CD4-positive, alpha-beta T cell treated with Interleukin-10 for 1 hour (primary cell): ENCODE measurements at places on chromosomes 2 and 18.
A peak's percentile ranks its signal among the peaks of the same experiment; 100 is the strongest.

- no peak for DNase-seq
Observed at GRCh38 chr2:99662761-99663341, 173.0 kb upstream of the REV1 start.

DNA sequence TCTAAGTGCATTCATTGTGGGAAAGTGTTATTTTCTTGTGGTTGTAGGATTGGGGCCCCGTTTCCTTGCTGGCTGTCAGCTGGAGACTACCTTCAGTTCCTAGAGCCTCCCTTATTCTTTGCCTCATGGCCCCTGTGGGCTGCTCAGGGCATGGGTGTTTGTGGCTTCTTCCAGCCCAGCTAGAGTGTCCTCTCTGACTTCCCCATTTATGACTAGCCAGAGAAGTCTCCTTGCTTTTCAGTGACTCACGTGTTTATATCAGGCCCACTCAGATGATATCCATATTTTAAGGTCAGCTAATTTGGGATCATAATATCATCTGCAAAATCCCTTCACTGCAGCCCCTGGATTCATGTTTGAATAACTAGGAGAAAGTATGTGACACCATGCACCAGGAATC, 62.8 kb downstream of the DTNA start:
- DNase-seq = no peak

DNA sequence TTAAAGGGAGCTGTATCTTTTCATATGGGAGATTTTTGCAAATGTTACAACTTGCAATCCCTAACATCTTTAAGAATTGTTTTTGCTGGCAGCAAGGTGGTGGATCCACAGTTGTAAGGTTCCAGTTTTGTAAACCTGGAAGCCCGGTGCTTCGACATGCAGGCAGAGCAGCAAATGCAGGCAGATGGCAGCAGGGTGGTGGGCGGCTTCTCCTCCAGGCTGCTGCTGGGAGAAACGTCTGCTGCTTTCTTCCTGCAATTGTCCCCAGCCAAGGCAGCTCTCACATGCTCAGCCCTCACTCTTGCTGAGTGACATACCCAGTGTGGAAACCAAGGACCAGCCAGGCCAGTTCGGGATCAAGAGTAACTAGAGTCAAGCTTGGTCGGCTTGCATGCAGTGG, 166.0 kb downstream of the SEPTIN10 start:
- no peak for DNase-seq

DNA sequence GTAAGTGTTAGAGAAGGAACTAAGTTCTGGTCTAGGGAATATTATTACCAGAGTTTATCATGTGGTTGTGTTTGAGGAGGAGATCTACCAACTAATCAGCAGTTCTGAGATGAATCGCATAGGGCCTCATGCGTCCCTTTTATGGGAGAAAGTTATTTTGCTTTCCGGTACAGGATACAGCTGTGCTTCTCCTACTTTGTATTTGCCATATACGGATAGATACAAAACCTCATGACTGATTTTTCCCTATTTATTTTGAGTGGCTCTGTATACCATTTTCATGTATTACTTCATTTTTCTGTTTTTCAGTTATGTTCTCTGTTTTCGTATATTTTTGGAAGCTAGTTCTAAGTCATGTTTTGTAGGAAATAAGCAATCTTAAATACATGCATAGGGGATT, 66.8 kb downstream of the ACSL3 start:
- no peak for DNase-seq

GRCh38 chr2:3522961-3523421, 3.7 kb upstream of the ADI1 start:
- no peak for DNase-seq

GRCh38 chr18:44033144-44033701, 647.5 kb upstream of the SETBP1 start:
- no peak for DNase-seq

- no peak for DNase-seq
Observed at GRCh38 chr2:241656190-241656741, 18.8 kb downstream of the ATG4B start.

DNA sequence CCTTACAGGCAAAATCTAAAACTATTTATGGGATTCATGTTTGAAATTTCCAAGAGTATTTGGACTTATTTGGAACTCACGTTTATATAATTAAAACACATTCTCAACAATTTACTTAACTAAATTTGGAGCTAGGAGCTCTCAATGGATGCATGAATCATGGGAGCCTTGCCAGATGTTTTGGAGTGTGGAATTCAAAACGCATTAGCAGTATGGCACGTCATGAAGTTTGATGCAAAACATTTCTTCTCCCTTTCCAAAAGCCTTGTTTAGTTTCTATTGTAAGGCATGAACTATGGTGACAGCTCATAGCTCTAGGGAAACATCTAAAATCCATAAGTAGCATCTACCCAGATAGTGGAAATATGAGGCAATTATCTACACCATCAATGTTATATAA, 701.6 kb downstream of the SATB2 start:
- no peak for DNase-seq

DNA sequence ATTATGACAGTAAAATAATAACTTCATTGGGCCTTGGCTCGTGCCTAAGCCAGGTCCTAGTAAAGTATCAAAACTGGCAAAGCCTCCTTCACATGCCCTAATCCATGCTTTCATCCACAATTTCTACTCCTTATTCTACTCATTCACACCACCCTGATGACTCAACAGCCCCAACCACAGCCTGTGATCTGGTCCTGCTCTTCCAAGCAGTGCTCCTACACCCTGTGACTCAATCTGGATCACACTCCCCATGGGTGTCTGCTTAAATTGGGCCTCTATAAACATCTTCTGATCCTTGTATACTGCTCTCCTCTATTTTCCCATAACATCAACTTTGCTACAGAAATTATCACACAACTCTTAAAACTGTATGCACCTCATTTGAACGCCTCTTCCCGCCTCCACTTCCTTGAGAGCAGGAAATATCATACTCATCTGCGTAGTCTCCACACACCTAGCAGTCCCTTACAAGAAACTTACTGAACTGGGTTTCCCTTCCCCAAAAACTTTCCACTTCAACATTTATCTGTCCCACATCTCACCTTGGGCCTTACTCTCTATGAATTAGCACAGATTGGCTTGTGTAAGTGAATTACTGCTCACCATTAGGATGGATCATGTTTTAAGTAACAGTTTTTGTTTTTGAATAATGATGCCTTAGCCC, 15.9 kb downstream of the GTF3C3 start:
- DNase-seq = no peak

- DNase-seq = no peak
Observed at GRCh38 chr2:43452318-43452731, 143.5 kb downstream of the THADA start.

DNA sequence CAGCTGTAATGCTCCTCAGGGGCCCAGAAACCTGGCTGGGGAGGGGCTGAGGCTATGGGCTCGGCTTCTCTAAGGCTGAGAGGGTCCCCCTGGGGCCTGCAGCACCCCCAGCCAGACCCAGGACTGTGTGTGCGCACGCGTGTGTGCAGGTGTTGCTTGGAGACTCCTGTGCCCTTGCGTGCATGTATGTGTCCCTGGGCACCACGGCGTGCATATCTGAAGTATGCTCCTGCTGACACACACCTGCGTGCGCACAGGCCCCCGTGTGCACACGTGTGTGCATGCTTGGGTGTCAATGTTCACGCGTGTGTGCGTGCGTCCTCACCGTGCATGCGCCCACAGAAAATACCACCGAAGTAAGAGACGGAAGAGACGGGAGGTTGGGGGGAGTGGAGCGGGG, 14.9 kb upstream of the ECEL1 start:
- no peak for DNase-seq

DNA sequence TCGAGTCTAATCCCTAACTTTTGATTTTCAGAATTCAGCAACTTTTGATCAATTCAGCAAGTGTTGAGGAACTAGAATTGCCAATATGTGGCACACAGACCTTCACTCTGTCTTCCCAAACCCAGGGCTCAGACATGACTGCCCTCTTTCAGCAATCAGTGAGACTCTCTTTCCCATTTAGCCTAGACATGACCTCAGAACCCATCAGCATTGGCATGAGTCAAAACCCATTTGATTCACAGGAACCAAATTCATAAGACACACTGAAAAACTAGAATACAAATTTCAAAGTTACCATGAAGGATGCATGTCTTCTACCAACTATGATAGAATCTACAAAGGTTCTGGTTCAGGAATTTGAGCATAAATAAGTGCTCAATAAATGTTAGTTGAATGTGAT, 113.6 kb upstream of the MAP3K20 start:
- no peak for DNase-seq

- no peak for DNase-seq
Observed at GRCh38 chr2:241926541-241927311, 57.2 kb downstream of the RTP5 start.

- DNase-seq = no peak
Observed at GRCh38 chr2:219218217-219218731, 484 bp downstream of the ABCB6 start.

DNA sequence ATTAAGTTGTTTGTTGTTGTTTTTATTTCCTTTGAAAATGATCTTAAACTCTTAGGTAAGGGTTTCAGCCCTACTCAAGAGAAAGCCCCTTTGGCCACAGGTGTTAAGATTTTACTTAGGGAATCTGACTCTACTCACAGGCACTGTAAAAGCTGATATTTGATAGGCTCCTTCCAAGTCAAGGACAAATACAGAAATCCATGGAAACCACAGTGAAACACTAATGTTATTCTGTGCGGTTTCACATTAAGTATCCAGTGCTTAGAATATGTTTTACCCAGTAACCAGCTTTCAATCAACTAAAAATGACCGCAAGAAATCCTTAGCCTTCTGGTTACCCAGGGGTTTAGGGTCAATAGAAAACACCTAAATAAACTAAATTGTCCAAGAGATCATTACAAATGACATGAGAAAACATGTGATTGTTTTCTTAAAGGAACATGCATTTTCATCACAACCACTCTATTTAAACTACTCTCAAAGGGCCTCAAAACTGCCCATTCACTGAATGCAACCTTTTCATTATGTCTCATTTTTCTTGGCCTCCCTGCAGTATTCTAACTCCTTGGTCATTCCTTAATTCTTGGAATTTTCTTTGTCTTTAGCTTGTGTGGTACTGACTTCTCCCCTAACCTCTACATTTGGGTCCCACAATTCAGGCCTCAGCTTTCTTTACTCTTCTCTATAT, 56.0 kb downstream of the CDH2 start:
- no peak for DNase-seq

DNA sequence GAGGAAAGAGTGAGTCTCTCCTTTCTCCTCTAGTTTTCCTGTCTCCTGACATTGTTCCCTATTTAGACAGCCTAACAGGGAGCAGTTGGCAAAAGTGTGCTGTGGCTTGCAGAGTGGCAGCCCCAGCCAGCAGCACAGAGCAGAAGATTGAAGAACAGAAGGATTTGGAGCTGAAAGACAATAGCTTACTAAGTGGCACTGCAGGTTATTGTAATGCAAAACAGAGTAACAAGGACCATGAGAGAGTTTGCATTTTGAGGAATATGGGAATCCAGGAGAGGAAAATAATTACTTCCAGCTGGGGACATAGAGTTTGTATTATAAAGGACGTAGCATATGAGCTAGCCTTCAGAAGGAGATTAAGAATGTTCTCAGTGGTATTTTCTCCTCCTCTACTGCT, 342.4 kb downstream of the AKAIN1 start:
- no peak for DNase-seq

GRCh38 chr2:12045864-12046291, 299.4 kb downstream of the LPIN1 start:
- no peak for DNase-seq

DNA sequence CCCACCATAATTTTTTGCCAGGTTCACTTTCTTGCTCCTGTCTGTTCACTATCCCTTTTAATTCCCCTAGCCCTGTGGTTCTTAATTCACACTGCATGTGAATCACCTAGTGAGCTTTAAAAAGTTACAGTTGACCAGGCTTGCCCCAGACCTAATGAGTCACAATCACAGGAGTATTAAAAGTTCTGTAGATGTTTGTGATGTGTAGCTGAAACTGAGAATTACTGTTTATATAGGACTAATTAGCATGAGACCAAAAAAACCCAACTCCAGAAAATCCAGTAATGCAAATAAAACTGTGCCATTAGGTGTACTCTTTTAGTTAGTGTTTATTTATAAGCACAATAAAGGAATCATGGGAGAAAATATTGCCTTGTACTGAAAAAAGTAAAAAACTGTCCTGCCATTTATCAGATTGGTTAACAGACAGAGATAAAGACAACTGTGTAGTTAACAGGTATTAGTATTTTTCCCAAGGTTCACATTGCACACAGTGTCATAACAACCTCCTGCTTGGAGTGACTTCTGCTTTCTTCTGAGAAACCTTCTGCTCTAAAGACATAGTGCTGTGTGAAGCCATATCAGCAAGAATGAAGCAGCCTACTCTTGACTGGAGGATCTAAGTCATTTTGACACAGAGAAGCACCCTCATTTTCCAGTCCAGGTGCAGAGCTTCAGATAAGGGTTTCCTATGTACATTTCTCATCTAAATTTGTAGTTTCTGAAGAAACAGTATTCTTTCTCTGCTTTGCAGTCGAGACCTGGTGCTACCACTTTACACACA, 39.0 kb downstream of the VAPA start:
- no peak for DNase-seq

DNA sequence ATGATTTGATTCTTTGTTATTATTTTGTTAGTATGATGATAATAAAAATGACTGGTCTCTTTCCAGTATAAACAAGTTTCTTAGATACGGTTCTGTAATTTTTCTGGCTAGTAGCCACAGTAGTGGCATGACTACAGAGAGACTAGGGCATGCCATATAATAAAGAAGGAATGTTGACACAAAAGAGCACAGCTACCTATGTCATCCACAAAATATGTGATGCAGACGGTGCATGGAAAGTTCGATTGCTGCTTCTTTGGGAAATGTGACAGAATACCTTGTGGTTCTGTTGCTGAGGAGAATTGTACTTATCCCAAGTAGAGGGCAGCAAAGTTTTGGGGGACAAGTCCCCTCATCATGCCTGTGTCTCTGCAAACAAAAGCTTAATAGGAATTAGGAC, 26.1 kb upstream of the SETBP1 start:
- no peak for DNase-seq

GRCh38 chr2:88022669-88022921, 6.2 kb upstream of the RNU2-63P start:
- DNase-seq = no peak

- DNase-seq = peak; percentile 33
Observed at GRCh38 chr18:12271376-12272235, 17.4 kb downstream of the CIDEA start.

DNA sequence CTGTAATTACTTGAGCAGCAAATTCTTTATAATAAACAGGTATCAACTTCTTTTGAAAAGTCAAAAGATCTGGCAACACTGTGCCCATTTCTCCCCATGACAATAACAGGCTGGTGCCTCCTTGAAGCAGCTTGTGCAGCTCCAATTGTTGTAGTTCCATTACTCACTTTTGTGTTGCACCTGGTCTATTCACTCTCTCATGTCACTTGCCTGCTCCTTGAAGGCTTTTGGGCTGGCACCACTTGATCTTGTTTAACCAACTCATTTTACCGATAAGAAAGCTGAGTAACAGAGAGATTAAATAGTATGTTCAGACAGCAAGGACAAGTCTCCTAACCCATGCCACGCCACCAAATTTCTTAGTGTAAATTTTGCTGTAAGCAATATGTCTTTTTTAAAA, 314.5 kb downstream of the OSR1 start:
- no peak for DNase-seq

DNA sequence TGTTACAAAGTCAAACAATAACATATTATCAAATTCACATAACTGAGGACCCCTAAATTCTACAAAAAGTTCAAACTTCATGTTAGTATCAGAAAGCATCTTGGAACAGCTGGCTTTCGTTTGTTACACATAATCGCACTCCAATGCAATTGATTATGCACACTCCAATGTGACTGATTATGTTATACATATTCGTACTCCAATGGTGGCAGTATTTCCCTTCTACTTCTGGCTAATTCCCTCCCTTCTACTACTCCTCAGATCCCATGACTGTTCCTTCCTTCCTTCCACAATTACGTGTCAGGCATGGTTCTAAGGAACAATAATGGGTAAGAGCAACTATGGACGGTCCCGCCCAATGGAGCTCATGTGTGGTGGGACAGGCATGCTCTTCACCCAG, 137.1 kb upstream of the CCDC150 start:
- no peak for DNase-seq
